Tibial nerve (tissue), 4 donors: ENCODE measurements at places on chromosomes 7 and 10. TPM values are rescaled to one million over a fixed set of nuclear protein-coding genes. Genes with fewer than 3 reads are reported as not detected.

AS3MT gene
- total RNA-seq, result 9.6 TPM

MSMB gene
- total RNA-seq, result not detected

CALML3 gene
- not detected for total RNA-seq

CYP3A7 gene
- 0.22 TPM for total RNA-seq

KCP gene
- total RNA-seq, result 0.21 TPM

LIPN gene
- total RNA-seq, result not detected

EBF3 gene
- 33.9 TPM for total RNA-seq

SPDYE1 gene
- not detected for total RNA-seq
